Activated T-helper 1 cell treated with Interleukin-2 at 50 U/mL for 16 hours (primary cell): ENCODE measurements at places on chromosomes 16 and 17.
A peak's percentile ranks its signal among the peaks of the same experiment; 100 is the strongest.

DNA sequence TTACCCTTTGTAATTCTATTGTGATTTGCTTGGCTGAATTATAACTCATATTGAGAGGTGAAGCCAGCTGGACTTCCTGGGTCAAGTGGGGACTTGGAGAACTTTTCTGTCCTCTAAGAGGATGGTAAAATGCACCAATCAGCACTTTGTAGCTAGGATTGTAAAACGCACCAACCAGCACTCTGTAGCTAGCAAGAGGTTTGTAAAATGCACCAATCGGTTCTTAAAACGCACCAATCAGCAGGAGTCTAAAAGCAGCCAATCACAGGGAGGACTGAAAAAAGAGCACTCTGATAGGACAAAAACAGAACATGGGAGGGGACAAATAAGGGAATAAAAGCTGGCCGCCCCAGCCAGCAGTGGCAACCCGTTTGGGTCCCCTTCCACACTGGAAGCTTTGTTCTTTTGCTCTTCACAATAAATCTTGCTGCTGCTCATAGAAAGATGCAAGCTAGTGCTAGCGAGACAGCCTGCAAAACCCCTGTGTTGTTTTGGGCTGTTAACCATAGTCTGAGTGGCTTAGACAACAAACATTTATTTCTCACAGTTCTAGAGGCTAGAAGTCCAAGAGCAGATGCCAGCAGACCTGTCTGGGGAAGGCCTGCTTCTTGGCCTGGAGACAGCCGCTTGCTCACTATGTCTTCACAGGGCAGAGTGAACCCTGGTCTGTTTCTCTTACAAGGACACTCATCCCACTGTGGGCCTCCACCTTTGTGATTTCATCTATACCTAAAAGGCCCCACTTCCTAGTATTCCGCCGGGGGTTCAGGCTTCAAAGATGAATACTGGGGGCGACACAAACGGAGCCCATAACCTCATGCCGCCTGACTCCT is 39.0 kb upstream of the CRISPLD2 start:
- no peak for DNase-seq

- DNase-seq: no peak
Measured at GRCh38 chr17:58617563-58617962, 74.3 kb downstream of the TEX14 start.

DNA sequence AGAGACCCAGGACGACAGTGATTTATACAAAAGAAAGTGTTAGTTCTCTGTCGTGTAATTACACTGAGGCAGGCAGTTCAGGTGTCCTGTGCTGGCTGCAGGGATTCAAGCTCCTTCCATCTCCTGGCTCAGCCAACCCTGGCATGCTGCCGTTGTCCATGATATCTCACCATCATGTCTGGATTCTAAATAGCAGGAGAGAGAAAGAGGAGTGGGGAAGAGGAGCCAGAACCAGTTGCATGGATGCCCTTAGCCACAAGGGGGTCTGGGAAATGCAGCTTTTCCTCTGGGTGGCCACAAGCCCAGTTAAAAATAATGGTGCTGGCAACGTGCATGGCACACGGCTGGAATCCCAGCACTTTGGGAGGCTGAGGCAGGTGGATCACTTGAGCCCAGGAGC is 9.7 kb downstream of the C16orf54 start:
- no peak for DNase-seq

DNA sequence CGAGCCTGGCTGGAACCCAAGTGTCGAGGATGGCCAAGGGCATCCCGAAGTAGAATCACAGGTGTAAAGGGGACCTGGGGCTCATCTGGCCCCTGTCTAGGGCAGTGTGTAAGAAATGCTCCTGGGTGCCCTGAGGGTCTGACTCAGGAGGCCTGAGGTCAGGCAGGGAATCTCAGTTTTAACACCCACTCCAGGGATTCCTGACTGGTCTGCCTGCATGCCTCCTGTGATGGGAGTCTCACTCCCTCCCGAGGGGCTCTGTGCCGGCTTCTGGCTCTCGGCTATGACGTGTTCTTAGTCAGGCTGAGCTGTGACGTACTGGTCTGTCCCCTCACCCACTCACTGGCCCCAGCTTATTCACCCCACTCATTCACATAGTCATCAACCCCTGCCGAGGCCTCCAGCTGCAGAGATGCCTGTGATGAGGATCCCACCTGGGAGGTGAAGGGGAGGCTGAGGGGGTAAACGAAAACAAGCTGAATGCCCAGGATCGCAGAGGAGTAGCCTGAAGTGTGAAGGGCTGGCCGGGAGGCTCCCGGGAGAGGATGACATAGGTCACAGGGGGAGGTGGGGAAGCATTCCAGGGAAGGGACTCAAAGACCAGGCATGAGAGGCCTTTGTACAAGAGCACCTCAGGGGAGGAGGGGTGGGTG is 23.8 kb downstream of the FAM83G start:
- DNase-seq: no peak

DNA sequence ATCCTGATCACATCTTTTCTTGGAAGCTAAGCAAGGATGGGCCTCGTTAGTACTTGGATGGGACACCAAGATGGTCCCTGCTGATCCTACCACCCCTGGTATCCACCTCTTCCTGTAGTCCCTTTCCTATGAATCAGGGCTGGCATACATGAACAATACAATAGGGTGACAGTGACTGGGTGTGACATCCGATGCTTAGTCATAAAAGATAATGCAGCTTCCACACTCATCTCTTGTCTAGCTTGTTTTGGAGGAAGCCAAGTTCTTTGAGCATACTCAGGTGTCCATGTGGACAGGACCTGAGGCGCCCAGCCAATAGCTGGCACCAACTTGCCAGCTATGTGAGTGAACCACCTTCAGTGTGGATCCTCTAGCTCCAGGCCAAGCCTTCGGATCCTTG is 62.5 kb upstream of the NFAT5 start:
- no peak for DNase-seq

DNA sequence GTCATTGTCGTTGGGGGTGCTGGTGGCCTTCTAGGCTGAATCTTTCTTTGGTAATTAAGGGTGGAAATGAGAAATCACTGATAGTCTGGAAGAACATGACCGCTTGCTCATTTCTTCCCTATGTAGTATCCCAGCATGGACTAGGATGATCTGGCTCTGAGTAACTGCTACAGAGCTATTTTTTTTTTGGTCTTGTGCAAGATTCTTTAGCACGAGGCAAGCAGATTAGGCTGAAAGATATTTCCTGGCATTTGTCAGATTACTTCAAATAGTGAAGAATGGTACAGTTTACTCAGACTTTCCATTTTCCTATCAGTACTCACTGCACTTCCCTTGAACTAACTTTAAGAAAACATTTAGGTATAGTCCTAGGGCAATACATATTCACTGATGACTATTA is 89.0 kb downstream of the SYCE1L start:
- no peak for DNase-seq

GRCh38 chr17:21476867-21477266 is 100.7 kb downstream of the KCNJ12 start:
- DNase-seq: no peak

DNA sequence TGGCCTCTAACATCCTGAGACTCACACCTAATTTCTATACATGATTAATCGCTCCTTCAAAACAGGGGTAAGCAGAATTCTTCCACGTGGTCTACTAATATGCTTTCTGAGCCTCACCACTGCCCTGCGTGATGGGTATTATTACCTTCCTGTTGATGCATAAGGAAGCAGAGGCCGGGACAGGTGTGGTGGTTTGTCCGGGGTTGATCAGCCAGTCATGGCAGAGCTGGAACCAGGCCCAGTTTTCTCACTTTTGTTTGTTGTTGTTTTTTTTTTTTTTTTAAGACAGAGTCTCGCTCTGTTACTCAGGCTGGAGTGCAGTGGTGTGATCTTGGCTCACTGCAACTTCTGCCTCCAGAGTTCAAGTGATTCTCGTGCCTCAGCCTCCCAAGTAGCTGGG is 31.2 kb downstream of the RNF135 start:
- no peak for DNase-seq

DNA sequence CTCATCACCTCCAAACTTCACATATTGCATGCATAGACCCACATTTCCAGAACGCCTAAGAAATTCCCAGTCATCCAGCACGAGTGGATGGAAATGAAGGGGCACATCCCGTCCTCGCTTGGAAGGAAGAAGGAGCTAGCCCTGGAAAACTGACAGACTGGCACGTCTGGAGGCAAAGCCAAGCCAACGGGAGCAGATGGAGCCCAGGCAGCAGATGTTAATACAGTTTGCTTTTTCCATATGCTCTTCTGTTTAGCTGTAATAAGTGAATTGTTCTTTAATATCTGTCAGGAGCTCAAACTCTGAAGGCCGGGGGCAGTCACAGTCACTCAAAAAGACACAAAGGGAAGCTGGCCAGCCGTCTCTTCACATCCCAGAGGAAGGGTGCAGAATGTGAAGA is 187.7 kb downstream of the XYLT1 start:
- no peak for DNase-seq

- DNase-seq: no peak
Measured at GRCh38 chr16:10522966-10523365, 57.4 kb downstream of the EMP2 start.

- no peak for DNase-seq
Measured at GRCh38 chr16:86171329-86171728, 272.4 kb downstream of the IRF8 start.

DNA sequence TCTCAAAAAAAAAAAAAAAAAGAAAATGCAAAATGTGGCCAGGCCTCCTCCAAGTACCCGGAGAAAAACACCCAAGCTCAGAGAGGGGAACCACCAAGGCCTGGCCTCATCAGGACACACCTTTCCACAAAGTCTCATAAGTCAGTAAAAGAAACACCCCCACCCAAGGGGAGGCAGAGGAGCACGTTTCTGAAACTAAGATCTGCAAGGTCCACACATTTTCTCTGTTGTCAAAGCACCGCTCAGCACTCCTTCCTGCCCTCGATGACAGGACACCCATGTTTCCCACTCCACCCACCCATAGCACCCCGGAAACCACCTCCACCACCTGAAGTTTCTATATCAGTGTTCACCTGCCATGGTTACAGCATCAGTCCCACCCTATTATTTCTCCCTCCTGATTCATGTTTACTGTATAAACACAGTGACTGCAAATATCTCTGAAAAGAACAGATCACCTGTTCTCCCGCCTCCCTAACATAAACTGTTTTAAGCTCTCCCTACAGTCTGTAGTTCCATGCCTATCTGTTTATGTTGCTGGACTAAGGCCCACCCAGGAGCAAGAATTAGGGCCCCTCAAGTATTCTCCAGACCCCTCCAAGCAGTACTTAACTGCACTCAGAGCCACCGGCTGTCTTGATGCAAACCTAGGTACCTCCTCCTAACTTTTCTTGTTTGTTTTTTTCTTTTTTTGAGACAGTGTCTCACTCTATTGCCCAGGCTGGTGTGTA is 2.0 kb downstream of the CORO7 start:
- peak; percentile 69 for DNase-seq

DNA sequence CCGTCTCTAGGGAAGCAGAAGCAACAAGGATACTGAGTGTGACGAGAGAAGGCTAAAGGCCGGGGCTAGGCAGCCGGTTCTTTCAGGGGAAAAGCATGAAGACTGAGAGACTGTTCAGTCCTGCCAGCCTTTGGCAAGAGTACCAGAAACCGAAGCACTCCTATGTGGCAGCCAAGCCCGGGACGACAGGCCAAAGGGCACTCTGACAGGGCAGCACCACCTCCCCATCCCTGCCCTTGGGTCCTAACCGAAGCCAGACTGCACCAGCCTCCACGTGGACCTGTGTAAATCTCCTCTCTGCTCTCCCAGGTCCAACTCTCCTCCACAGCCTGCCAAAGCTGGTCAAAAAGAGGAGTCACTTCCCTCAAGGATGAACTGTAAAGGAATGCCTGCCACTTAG is 23.5 kb upstream of the ALOX15 start:
- no peak for DNase-seq

DNA sequence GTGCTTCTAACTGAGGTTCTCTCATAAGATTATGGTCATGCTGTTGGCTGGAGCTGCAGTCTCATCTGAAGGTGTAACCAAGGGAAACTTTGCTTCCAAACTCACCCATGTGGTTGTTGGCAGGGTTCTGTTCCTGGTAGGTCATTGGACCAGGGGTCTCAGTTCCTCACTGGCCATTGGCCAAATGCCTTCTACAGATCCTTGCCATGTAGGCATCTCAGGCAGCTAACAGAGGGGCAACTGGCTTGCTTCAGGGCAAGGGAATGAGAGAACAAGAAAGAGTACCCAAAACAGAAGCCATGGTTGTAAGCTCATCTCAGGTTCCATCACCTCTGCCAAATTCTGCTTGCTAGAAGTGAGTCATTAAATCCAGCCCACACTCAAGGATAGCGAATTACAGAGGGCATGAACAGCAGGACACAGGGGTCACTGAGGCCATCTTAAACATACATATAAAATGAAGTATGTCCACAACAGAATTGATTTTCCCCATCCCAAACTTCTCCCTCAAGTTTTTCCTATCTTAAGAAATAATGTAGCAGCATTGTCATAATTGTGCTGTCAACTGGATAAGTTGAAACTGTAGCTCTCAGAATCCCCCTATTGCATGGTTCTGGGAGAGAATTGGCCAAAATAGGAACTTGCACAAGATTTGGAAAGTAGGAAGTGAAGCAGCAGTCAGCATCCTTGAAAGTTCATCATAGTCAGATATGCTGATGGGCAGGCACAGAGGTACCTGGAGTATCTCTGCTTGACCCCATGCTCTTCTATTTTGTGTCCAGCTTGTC is 42.4 kb upstream of the CES5A start:
- DNase-seq: no peak

DNA sequence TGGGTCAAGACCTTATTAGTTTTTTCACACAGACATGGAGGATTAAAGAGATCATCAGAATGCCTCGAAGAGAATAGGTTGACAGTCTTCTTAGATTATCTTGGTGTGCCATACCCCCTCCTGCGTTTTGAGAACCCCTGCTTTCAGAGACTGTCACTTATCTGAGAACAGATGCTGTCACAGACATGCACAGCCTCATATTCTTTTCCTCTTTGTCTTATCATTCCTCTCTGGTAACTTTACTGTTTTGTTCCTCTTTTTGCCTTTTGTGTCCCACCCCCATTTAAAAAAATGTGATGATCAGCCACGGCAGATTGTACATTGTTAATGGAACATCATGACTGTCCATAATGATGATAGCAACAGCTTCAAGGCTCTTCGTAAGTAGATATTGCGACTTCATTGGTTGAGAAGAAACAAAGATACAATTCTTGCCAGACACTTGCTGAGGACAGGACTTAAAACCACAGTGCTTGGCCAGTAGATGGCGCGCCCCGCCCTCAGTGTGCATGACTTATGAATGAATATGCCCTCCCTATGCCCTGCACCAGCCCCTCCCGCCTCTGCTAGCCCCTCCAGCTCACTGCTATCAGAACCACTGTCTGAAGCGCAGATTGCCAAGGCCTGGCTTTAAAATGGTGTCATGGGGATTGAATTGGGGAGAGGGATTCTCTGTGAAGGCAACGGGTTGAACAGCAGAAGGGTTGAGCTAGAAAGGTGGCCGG is 2.6 kb upstream of the PITPNC1 start:
- DNase-seq: peak; percentile 76

DNA sequence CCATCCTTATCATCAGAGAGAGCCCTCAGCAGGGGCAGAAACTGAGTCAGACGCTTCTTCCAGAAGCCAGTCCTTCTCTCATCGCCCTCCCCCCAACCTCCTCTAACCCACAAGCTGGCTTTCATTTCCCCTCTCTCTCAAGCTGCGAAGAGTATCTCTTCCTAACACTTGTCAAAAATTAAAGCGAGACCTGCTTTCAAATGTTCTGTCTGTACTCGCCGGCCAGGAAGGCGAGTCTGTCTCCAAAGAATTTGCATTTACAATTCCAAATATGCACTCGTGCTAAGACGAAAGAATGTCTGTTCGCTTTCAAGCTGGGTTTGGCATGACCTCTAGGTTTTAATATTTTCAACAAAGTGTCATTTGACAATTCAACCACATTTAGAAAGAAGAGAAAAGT is 140.4 kb downstream of the RGS9 start:
- DNase-seq: no peak
